Activated naive CD4-positive, alpha-beta T cell treated with anti-CD3 and anti-CD28 coated beads for 36 hours (primary cell): ENCODE measurements at places on chromosomes 11 and 22. TPM values are rescaled to one million over a fixed set of nuclear protein-coding genes. Genes with fewer than 3 reads are reported as not detected.

The IL17RA gene
- total RNA-seq = 10.2 TPM

DNA sequence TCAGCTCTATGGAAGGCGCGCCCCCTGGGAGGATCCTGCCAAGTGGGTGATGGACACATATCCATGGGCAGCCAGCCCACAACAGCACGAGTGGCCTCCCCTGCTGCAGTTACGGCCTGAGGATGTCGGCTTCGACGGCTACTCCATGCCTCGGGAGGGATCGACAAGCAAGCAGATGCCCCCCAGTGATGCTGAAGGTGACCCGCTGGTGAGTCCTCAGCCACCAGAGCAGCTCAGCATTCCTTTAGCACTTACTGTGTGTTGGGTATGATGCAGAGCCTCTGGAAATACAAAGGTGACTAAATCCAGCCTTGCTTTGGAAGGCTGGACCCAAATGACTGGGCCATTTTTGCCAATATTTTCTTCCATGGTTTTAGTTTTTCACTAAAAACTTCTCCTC is 45.7 kb downstream of the DBX1 start:
- DNase-seq = no peak

GRCh38 chr11:111697933-111698371 is 68.2 kb downstream of the PPP2R1B start:
- no peak for DNase-seq

DNA sequence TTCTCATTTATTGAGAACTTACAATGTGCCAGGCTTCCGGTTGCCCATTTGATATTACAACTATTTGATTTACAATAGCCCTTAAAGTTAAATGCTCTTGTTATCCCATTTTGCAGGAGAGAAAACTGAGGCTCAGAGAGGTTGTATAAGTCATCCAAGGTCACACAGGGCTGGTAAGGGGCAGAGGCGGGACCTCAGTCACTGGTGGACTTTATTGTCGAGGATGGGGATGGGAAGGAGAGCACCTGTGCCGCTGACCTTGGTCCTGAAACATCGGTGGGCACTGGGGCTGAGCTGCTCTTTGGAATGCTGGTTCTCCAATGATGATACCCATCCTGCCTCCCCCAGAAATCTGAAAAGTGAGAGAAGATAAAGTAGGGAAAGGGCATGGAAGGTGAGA is 265.4 kb downstream of the MIAT start:
- peak; percentile 20 for DNase-seq

- DNase-seq = no peak
Observed at GRCh38 chr22:29992341-29993275, 87.7 kb upstream of the HORMAD2 start.

DNA sequence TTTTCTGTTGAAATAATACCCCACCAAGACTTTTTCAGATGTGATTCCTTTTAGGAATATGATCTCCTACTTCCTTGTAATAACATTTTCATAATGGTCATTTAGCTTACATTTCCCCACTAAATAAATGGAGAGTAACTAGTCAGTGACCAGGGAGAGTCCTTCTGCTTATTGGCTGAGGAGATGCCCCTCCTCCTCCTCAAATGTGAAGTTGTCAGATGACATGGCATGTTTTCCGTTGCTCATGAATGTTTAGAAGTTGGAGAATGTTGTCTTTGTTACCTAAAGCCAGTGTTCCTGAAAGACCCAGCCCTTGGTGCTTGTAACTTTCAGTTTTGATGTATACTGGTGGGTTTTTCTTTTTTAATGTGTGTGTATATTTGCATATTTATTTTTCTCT is 38.2 kb downstream of the CSRP3 start:
- no peak for DNase-seq

- DNase-seq = no peak
Observed at GRCh38 chr11:131827430-131827829, 457.0 kb downstream of the NTM start.

GRCh38 chr11:72613977-72614376 is 60.2 kb downstream of the PDE2A start:
- DNase-seq = peak; percentile 22

GRCh38 chr11:86106916-86107315 is 38.0 kb upstream of the PICALM start:
- DNase-seq = no peak
